Thoracic aorta endothelial cell (primary cell): ENCODE measurements at places on chromosomes 5 and 9. TPM values are rescaled to one million over a fixed set of nuclear protein-coding genes. Genes with fewer than 3 reads are reported as not detected.

The C9orf152 gene
- total RNA-seq: not detected in 2 replicates

The MEF2C gene
- 48.9 and 63.5 TPM in 2 replicates for total RNA-seq

The MEIKIN gene
- not detected in 2 replicates for total RNA-seq

The WDR38 gene
- total RNA-seq: not detected in 2 replicates

The POLR3G gene
- 29.0 and 41.1 TPM in 2 replicates for total RNA-seq

The TAF11L7 gene
- total RNA-seq: not detected in 2 replicates

The PTGDS gene
- total RNA-seq: not detected in 2 replicates

The KDM3B gene
- 61.6 and 69.0 TPM in 2 replicates for total RNA-seq

The SPINK13 gene
- total RNA-seq: not detected in 2 replicates

The NUTM2G gene
- total RNA-seq: not detected in 2 replicates

The PHF19 gene
- total RNA-seq: 50.4 and 82.0 TPM in 2 replicates

The NUTM2F gene
- total RNA-seq: not detected in 2 replicates

The IFNA2 gene
- not detected in 2 replicates for total RNA-seq

The RGMB gene
- 41.1 and 46.4 TPM in 2 replicates for total RNA-seq

The RNF145 gene
- total RNA-seq: 45.2 and 53.2 TPM in 2 replicates

The FUT7 gene
- not detected in 2 replicates for total RNA-seq

The HMGCR gene
- total RNA-seq: 111 and 144 TPM in 2 replicates

The MLANA gene
- total RNA-seq: not detected in 2 replicates

The KLHL3 gene
- 18.3 and 29.7 TPM in 2 replicates for total RNA-seq

The CDX1 gene
- total RNA-seq: not detected in 2 replicates

The GAPT gene
- total RNA-seq: under 0.01 TPM in 1 of 2 replicates, not detected in the other

The CD274 gene
- 27.0 and 39.5 TPM in 2 replicates for total RNA-seq

The OLFM1 gene
- total RNA-seq: 0.43 TPM in 1 of 2 replicates, not detected in the other

The PAEP gene
- total RNA-seq: not detected in 2 replicates

The PCDHGA9 gene
- 4.3 and 4.6 TPM in 2 replicates for total RNA-seq
